Stimulated activated naive B cell treated with anti-CD40 and anti-IgM and Interleukin-4, amounts not matched to agents 10 μg/mL and 1 μg/mL and 100 μg/mL, for 72 hours (primary cell): ENCODE measurements at places on chromosomes 6 and 20.

GRCh38 chr20:44438782-44439181, 36.9 kb upstream of the TTPAL start:
- no peaks in the 10 kb centered on the region for H3K4me1 ChIP-seq
- H3K27ac ChIP-seq: no peak overlapping the region
- H3K4me3 ChIP-seq: no peak overlapping the region
- peaks cover 17% of the 10 kb centered on the region for H3K27me3 ChIP-seq
- no peak for DNase-seq
- no peaks in the 10 kb centered on the region for H3K36me3 ChIP-seq

DNA sequence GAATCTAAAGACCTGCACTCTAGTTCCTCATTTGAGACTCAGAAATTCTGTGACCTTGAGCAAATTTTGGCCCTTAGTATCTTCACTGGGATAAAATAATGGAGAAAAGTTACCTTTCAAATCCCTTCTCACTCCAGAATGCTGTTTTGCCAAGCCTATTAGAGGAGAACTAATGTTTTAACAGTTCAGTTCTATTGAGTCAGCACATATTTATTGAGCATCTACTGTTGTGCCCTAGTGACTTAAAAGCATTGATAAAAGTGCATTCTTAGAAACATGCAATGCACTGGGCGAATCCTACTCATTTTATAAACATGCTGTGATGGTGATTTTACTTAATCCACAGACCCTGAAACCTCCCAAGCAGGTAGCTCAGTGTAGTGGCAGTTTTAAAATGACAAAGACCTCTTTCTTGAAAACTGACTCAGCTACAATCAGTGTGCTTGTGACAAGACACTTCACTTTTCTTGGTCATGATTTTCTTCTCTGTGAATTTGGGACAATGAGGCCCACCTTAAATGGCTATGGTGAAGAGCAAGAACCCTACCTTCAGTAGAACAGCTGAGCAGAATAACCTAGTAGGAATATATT, 312.0 kb downstream of the ALDH8A1 start:
- no peak for DNase-seq
- H3K27me3 ChIP-seq: peaks cover 5% of the 10 kb centered on the region
- peaks cover 2% of the 10 kb centered on the region for H3K36me3 ChIP-seq
- H3K4me3 ChIP-seq: no peak overlapping the region

GRCh38 chr6:98560841-98561240, 273.5 kb upstream of the POU3F2 start:
- H3K36me3 ChIP-seq: no peaks in the 10 kb centered on the region
- peaks cover 5% of the 10 kb centered on the region for H3K27me3 ChIP-seq
- H3K27ac ChIP-seq: no peak overlapping the region
- H3K4me3 ChIP-seq: no peak overlapping the region
- no peaks in the 10 kb centered on the region for H3K4me1 ChIP-seq

- no peaks in the 10 kb centered on the region for H3K4me1 ChIP-seq
- H3K27me3 ChIP-seq: no peaks in the 10 kb centered on the region
- no peak overlapping the region for H3K27ac ChIP-seq
- no peak overlapping the region for H3K4me3 ChIP-seq
These were observed 166.7 kb downstream of the HAO1 start for GRCh38 chr20:7773511-7773910.

DNA sequence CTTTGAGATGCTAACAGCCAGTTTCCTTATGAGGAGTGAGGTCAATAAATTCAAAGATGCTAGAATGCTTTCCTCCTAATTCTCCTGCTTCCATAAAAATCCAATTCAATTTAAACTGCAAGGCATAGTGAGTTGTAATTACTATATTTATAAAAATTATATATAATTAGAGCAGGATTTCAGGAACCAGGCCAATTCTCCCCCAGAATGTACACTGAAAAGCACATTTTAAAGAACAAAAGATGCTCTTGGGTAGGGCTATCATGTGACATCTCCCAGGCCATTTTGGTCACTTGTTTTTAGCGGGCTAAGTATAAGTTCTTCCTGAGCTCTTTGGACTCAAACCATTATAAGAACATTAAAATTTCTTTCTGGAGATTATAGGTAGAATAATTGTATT, 195.7 kb upstream of the KCNG1 start:
- no peak overlapping the region for H3K27ac ChIP-seq
- H3K36me3 ChIP-seq: peaks cover 3% of the 10 kb centered on the region
- DNase-seq: no peak
- H3K27me3 ChIP-seq: peaks cover 60% of the 10 kb centered on the region
- no peak overlapping the region for H3K4me3 ChIP-seq
- peaks cover 17% of the 10 kb centered on the region for H3K4me1 ChIP-seq

GRCh38 chr6:43009124-43009523, 4.6 kb downstream of the MEA1 start:
- H3K27me3 ChIP-seq: no peaks in the 10 kb centered on the region
- H3K27ac ChIP-seq: no peak overlapping the region
- DNase-seq: no peak
- H3K36me3 ChIP-seq: peaks cover 58% of the 10 kb centered on the region
- H3K4me3 ChIP-seq: no peak overlapping the region
- H3K4me1 ChIP-seq: peaks cover 27% of the 10 kb centered on the region
